AG04449 (cell line): ENCODE measurements at places on chromosomes 7 and 10.

- DNase-seq: no peak
Measured at GRCh38 chr10:71127104-71127503, 85.3 kb upstream of the UNC5B start.

DNA sequence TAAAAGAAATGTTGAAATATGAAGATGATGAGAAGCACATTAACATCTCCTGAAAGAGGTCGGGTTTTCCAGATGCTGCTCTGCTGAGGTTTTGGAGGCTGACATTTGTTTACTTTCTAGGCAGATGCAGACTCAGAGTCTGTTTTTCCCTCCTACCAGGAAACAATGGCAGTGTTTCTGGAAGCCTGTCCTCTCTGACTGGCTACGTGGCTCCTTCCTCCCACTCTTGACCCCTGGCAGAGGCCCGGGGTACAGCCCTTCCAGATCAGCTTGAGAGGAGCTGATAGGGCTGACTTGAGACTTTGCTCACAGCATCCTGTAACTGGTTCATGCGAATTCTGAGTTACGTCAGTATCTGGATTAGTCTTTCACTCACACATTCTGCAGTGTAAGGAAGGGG lies 41.1 kb upstream of the IL15RA start:
- DNase-seq: no peak

- DNase-seq: no peak
Measured at GRCh38 chr7:110637252-110637651, 453.7 kb upstream of the LRRN3 start.

- no peak for DNase-seq
Measured at GRCh38 chr7:88357781-88358525, 51.3 kb upstream of the STEAP4 start.
